Suppressor macrophage (primary cell): ENCODE measurements at places on chromosomes 5 and 9.

GRCh38 chr5:114450437-114450836 lies 88.6 kb downstream of the KCNN2 start:
- no peak for DNase-seq

DNA sequence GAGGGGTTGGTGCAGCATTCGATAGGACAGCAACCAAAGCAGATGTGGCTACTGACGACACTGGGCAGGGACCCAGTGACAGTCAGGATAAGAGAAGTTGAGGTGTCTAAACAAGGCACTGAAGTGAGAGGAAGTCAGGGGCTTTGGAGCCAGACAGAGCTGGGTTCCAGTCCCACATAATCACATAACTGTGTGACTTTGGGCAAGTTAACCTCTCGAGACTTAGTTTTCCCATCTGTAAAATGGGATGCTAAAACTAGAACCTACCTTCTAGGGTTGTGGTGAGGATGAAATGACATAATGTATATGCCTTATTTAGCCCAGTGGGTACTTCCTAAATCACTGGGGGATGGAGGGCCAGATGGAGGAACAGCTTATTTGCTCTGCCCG lies 3.1 kb downstream of the ANGPTL2 start:
- no peak for DNase-seq

DNA sequence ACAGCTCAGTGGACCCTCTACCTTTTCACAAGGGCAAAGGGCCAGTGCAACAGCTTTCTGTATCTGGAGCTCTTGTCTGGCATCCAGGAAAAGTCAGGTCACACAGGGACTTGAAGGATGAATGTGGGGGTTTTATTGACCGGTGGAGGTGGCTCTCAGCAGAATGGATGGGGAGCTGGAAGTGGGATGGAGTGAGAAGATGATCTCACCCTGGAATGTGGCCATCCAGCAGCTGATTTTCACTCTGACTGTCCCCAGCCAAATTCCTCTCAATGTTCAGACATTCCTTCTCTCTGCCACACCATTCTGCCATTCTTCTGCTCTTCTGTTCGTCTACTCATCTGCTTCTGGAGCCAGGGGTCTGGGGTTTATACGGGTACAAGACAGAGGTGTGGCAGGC lies 1119.9 kb downstream of the TAF11L14 start:
- DNase-seq = no peak

DNA sequence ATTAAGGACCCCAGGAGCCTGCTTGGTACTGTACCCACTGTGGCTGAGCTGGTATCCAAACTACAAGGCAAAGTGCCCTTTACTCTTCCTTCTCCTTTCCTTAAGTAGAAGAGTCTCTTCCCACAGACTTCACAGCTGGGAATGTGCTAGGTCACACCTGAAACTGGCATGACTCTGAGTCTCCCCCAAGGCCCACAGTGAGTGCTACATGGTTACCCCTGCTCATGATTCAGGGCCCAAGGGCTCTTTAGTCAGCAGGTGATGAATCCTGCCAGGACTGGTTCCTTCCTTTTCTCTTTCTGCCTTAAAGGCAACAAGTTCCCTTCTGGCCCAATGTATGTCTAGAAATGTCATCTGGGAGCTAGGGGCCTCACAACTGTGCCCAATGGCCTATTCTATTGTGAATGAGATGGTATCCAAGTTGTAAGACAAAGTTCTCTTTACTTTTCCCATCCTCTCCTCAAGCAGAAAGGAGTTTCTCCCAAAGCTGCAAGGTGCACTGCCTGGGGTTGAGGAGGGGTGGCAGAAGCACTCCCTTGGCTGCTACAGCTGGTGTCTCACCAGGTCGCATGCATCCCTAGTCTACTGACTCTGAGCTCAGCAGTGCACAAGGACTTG lies 134.4 kb downstream of the TMEM38B start:
- no peak for DNase-seq

DNA sequence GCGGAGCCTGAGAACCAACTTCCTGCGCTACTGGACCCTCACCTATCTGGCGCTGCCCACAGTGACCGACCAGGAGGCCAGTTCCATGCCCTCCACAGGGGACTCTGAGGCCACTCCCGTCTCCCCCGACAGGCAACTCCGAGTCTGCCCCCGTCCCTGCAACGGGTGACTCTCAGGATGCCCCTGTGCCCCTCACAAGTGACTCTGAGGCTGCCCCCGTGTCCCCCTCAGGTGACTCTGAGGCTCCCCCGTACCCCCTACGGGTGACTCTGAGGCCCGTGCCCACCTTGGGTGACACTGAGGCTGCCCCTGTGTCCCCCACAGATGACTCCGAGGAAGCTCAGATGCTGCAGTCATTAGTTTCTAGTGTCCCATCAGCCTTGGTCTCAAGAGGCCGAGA lies 25.1 kb downstream of the CEL start:
- no peak for DNase-seq

DNA sequence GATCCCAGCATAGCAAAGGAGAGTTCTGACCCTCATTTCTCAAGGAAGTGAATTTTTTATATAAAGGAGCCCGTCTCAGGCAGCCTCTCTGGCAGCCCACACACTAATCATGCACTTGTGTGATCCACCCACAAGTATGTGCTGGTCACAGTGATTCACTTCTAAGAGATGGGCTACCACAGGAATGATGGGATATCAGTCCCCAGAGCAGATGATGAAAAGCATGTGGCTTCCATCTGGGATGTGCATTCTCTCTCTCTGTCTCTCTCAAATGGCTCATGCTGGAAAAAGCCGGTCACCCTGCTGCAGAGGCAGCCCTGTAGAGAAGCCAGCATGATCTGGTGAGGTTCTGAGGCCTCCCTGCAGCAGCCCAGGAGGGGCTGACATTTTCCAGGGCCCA lies 74.2 kb upstream of the ADCY2 start:
- no peak for DNase-seq

GRCh38 chr5:82656341-82656761 lies 378.2 kb upstream of the RPS23 start:
- DNase-seq = no peak

DNA sequence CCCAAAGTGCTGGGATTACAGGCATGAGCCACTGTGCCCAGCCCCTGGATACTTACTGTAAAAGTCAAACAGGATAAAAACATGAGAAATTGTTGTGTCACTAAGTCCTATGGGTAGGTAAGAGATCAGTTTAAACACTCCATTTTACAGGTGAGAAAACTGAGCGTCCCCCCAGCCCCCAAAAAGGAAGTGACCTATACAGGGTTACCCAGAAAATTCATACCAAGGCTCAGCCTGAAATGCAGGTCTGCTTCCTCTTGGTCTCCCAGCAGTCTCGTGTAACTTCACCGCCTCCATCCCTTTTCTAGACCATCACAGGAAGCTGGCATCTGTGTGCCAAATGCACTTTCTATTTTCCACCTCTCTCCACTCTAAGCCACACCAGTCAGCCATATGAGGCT lies 57.2 kb downstream of the TMOD1 start:
- DNase-seq = no peak

- no peak for DNase-seq
Observed at GRCh38 chr9:136401173-136401922, 1.4 kb upstream of the SNAPC4 start.

GRCh38 chr5:126120939-126121338 lies 302.3 kb upstream of the GRAMD2B start:
- DNase-seq = no peak

DNA sequence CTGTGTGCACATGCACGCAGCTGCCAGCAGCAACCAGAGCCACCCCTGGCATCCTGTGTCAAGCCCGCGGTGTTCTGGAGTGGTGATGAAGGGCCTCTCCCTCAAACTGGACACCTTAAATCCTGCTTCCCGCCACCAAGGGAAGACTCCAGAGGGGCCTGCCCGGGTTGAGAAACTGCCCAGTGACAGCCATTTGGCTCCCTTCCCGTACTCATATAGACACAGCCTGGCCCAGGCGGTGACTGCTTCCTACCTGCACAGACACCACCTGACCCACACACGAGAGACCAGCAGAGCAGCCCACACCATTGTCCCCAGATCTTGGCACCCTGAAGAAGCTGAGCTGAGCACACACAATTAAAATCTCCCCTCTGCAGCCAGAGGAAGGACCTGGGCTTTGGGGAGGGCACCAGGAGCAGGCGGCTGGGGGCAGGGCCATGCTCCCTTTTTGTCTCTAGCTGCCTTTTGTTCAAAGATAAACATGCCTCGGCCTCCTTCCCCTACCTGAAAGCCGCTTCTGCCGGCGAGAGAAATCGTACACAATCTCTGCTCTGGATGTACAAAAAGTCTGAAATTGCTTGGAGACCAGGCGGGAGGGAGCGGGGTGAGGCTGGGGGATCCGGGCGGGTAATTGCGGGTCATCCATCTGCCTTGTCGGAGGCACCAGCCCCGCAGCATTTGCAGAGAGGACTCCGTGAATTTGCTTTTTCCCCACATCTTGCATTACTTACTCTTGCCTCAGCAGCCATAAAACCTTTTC lies 78.4 kb downstream of the TSPAN17 start:
- DNase-seq = no peak
